Osteoblast (primary cell): ENCODE measurements at places on chromosomes 11 and 22. TPM values are rescaled to one million over a fixed set of nuclear protein-coding genes. Genes with fewer than 3 reads are reported as not detected.

Gene SYT12
- total RNA-seq: 4.0 and 4.1 TPM in 2 replicates

Gene PLAAT4
- 18.9 and 26.1 TPM in 2 replicates for total RNA-seq

Gene PKDREJ
- total RNA-seq: not detected in 2 replicates

Gene DDX25
- under 0.01 TPM in 1 of 2 replicates, not detected in the other for total RNA-seq

Gene TRIM49
- not detected in 2 replicates for total RNA-seq

Gene DCDC1
- 1.1 and 2.4 TPM in 2 replicates for total RNA-seq

Gene PGR
- under 0.01 and 0.29 TPM in 2 replicates for total RNA-seq

Gene INS
- total RNA-seq: not detected in 2 replicates

Gene GLYATL1
- 0.29 TPM in 1 of 2 replicates, not detected in the other for total RNA-seq

Gene CALCA
- total RNA-seq: not detected in 2 replicates

Gene TSGA10IP
- not detected in 2 replicates for total RNA-seq

DNA sequence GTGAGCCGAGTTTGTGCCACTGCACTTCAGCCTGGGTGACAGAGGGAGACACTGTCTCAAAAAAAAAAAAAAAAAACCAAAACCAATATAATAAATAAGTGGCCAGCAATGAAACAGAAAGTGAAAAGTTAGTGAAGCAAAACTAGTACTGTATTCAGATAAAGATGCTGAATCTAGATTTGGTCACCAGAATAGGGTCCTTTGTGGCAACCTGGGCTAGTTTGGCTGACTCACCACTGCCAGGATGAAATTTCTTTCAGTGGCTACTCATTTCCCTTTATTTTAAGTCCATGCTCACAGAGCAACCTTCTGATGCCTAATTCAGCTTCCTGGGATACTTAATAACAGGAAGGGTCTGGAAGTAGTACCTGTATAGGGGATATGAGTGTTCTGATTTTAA is 26.0 kb downstream of the LIMK2 start:
- DNase-seq: no peak

DNA sequence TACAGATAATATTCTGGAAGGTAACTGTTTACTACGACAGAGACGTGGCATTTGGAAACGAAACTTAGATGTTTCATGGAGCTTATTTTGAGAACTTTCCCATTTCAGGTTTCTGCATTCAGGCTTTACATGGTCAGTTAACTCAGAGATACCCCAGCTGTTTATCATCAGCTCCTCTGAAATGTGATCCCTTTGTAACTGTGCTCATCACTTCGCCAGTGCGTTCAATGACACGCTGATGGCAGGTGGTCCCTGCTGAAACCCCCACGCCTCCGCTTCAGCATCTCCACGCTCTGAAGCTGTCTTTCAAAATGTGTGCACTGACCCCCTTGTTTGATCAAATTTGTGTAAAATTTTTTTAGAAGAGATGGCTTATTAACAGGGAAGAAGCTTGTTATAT is 30.5 kb downstream of the ALG12 start:
- DNase-seq: no peak

GRCh38 chr11:84215672-84216071 is 929.5 kb upstream of the CCDC90B start:
- no peak for DNase-seq

- peak; percentile 82 for DNase-seq
These were observed 7.1 kb downstream of the MUC2 start for GRCh38 chr11:1081601-1082311.

DNA sequence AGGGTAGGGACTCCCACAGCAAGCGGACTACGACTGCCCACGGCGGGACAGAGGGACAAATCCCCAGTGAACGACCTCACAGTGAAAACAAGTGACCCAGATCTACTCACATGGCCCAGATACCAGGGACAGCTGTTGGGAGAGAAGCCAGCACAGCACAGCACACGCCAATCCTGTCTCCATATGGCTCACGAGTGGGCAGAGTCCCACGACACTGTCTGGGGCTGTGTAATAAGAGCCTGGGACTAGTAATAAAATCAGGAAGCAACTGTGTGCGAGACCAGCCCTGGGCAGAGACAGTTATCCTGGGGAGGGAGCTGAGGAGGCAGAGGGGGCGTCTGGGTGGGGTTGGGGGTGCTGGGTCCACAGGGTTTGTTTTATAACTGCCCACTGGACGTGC is 385.0 kb downstream of the CTTN start:
- DNase-seq: peak; percentile 74

- DNase-seq: no peak
These were observed 28.5 kb downstream of the IMMP1L start for GRCh38 chr11:31480930-31481329.

DNA sequence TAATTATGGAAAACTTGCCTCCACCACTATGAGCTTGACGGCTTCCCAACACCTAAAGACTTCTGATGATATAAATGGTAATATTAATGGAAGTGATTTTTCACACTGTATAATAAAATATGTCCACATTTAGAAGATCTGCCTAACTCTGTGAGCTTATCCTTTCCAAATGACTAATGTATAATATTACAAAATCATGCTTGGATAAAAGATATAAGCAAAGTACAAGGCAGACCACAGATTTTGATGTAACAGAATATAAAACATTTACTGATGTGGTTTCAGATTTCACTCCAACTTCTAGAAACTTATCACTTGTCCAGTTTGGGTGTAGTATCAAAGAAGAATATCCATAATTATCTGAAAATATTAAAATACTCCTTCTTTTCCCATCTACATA is 36.9 kb downstream of the GALNT18 start:
- DNase-seq: peak; percentile 74

GRCh38 chr11:44904261-44905020 is 46.2 kb downstream of the TP53I11 start:
- peak; percentile 79 for DNase-seq

DNA sequence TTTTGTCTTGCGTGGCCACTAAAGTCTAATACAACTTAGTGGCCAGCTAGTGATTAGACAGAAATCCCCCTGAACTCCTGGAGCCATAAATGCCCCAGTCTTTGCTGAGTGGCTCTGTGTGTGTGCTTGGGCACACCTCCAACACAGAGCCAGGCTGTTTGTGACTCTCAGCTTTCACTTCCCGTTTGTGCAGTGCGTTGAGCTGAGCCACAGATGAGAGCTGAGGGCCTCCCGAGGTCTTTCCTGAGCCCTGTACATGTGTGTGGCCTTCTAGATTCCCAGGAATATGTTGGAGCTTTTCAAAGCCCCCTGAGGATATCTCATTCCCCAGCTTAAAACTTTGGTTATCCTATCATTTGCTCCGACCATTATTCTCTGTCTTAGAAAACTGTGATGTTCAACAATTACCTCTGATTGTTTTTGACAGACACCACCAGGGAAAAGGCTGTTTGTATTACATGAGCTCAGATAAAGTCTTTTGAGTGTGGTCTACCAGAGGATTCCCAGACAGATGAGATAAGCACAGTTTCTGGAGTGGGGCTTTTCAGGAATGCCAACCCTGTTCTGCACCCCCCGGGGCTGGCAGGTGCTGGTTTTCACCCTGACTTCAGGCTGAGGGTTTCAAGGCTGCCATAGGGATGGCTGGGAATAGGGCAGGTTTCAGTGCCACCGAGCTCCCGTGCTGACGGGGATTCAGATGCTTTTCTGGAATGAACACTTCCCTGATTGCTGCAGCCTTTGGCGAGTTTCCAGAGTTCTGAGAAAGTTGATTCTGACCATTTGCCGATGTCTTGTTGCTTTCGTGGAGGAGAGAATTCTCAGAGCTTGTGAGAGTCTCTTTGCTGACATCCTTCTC is 23.8 kb downstream of the IGHMBP2 start:
- DNase-seq: no peak

DNA sequence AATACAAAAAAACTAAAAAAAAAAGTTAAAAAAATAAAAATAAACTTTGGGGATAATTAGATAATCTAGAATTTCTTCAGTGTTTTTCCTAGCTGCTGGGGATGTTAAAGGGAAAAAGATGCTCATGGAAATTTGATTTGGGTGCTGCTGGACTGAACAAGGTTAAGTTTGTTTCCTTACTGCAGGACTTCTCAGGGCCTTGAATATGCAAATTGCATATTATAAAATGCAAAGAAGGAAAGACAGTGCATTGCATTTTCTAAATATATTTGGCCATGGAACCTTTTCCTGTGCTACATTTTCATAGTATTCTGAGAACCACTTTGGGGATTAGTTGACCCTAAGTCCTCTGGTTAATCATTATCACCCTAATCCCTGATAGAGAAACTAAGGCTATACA is 79.6 kb downstream of the ABTB2 start:
- no peak for DNase-seq

DNA sequence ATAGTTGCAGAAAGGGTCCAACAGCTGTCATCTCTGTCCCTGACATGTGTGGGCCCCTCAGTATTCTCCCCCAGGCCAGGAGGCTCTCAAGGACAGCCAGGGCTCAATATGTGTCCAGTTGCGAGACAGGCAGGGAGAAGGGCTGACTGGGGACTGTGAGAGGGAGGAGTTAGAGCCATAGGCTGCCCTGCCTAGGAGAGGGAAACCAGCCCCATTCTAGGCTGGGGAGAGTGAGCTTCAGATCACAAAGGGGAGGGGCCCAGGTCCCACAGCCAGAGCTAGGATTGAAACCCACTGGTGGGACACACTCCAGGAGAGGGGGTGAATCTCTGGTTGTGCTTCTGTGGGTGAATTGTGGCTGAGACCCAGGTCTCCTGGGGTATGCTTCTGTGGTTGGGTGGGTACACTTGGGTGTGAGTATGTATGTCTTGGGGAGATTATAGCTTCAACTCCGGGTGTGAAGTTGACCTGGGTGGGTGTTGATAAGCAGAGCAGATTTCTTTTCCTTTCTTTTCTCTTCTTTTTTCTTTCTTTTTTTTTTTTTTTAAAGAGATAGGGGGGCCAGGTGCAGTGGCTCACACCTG is 2.1 kb upstream of the CARNS1 start:
- DNase-seq: no peak

DNA sequence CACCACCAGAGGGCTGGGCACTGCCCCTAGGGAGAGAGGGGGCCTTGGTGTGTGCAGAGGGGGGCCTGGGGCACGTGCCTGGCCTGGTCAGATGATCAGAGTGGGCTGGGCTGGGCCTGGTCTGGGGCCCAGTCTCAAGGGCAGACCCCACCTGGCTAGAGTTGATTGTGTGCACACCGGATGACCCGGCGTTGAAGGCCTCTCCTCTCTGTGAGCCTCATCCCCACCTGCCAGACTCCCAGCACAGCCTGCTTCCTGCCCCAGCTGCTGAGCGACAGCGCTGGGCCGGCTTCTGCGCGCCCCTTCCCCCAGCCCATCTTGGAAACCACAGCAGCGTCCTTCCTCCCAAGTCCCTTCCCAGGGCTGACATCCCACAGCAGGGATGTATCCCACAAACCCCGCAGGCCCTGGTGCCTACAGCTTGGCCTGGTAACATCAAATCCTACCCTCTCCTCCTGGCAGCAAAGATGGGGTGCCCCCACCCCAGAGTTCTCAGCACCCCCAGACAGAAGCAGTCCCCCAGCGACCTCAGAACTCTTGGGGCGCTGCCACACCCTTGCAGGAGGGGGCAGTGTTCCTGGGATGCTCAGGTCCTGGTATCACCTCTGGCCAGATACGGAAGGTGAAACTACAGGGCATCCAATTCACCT is 11.0 kb upstream of the TSSC4 start:
- DNase-seq: no peak

- no peak for DNase-seq
These were observed 8.9 kb upstream of the ANKK1 start for GRCh38 chr11:113378692-113379091.

DNA sequence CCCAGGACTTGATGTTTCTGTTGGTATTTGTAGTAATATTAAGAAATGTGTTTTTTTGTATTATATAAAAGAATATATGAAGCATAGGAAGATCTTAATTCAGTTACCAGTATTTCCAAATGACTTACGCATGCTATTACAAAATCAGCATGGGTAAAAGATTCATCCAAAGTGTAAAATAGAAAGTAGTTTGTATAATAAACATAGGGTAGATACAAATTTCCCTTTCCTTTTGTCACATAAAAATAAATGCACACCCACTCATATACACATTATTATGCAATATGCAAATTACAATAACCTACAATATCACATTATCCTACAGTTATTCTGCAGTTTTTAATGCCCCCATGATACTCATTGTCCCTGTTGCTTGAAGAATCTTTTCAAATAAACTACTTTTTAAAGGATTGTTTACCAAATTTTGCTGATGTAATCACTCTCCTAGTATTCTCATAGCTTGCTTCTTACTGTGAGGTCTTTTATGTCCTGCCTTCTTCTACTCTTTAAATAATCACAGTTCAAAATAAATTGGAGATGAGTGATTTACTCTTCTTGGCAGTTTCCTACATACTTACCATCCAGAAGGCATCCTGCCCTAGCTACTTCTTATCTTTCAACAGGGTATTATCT is 244.0 kb downstream of the CASP12 start:
- peak; percentile 26 for DNase-seq

- peak; percentile 42 for DNase-seq
These were observed 9.6 kb upstream of the CABP7 start for GRCh38 chr22:29710193-29710592.

- no peak for DNase-seq
These were observed 1.6 kb downstream of the HNRNPUL2 start for GRCh38 chr11:62725646-62726045.

- no peak for DNase-seq
These were observed 33.2 kb downstream of the RCOR2 start for GRCh38 chr11:63883791-63884190.

DNA sequence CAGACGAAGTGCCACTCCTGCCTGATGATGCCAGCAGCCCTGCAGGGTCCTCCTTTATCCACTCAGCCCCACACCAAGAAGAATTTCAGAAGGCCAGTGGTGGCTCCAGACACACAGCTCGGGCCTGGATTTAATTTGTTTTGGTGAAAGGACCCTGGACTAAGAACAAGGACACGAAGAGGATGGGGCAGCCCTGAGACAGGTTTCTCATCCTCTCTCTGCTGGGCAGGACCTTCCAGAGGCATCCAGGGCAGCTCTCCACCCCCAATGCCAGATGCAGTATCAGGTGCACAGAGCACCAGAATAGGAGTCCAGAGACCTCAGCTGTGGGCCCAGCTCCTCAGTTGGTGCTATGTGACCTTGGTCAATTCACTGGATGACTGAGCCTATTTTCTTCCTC is 72.0 kb downstream of the TRIM29 start:
- DNase-seq: no peak

DNA sequence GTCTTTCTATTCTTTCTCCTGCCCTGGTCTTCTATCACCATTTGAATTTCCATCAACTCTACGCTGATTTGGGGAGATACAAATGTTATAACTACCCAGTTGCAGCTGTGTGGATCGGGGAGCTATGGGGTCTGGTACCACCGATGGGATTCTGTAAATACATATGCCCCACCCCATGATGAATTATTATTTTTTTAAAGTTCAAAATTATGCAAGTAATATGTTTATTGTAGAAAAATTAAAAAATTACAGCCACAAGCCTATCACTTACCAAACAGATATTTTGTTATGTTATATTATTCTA is 52.4 kb upstream of the CLMP start:
- no peak for DNase-seq

- peak; percentile 55 for DNase-seq
These were observed 17.6 kb downstream of the DAGLA start for GRCh38 chr11:61697764-61698163.
